OCI-M1 (cell line): ENCODE measurements at places on chromosomes 3 and 15.

DNA sequence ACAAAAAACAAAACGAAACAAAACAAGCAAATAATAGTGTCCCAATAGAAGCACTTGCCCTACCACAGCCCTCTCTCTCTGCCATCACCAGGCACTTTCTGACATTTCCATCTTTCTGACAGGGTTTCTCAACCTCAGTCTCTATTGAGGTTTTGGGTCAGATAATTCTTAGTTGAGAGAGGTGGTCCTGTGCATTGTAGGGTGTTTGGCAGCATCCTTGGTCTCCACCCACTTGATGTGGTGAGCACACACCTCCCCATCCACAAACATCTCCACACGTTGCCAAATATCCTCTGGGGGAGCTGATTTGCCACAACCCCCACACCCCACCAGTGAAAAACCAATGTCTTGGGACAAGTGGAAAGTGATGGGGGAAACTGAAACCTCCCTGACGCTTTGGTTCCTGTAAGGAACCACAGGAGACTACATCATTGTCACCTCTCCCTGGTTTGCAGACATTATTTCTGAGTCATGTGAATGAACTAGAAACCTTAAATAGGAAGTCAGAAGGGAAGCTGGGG is 733.7 kb upstream of the CFAP20DC start:
- no peak for DNase-seq

DNA sequence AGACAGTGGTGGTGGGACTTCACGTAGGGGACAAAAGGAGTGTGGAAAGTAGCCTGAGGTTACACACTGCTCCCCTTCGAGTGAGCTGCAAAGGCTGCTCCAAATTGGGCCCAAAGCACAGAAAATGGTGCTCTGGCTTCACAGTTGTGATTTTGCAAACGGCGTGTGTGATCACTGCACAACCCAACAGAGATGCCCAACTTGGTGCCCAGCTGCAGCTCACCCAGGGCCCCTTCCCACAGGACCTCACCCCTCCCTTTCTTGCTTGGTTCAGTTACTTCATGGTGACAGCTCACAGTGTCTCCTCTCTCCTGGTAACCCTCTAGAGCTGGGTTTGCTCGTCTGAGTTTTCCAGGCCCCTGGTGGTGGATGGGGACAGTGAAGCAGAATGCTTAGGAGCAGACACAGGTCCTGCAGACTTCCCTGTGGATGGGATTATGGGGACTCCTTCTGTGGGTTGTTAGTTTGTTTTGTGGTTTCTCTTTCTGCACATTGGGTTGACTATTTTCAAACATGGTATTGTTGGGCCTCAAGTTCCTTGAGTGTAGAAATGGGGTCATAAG is 98.3 kb downstream of the TOP2B start:
- no peak for DNase-seq

DNA sequence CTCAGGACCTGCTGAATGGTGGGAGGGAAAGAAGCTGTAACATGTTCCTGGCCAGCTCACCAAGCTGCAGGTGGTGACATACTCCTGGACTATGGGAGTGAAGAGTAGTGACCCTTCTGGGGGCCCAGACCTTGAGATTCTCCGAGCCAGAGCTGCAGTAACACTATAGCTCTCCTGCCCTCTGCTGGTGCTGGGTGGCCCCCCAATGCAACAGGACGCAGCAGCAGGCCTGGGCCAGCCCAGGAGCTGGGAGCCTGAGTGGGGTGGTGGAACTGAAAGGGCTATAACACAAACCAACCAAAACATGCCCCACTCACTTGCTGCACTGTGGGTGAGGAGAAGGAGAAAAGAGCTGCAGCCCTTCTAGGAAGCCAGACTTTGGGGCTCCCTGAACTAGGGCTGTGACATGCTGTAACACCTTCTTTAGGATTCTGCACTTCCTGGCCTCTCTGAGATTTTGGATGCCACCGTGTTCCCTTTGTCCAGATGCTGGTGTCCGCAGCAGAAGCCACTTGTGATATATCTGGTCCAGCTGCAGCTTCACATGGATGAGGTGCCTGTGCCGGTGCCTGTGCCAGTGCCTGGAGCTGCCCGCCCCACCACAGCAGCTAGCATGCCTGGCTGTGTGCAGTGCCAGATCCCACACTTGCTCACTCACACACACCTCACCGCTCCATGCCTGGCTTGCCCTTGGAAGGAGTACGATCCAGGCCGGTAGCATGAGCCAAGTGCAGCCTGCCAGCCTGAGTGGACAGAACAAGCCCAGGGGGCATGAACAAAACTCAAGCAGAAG is 636.8 kb upstream of the KCNMB2 start:
- DNase-seq: no peak

GRCh38 chr3:115325539-115325938 is 178.5 kb upstream of the ZBTB20 start:
- peak; percentile 35 for DNase-seq

- no peak for DNase-seq
Observed at GRCh38 chr3:133578548-133579191, 5.2 kb downstream of the CDV3 start.

DNA sequence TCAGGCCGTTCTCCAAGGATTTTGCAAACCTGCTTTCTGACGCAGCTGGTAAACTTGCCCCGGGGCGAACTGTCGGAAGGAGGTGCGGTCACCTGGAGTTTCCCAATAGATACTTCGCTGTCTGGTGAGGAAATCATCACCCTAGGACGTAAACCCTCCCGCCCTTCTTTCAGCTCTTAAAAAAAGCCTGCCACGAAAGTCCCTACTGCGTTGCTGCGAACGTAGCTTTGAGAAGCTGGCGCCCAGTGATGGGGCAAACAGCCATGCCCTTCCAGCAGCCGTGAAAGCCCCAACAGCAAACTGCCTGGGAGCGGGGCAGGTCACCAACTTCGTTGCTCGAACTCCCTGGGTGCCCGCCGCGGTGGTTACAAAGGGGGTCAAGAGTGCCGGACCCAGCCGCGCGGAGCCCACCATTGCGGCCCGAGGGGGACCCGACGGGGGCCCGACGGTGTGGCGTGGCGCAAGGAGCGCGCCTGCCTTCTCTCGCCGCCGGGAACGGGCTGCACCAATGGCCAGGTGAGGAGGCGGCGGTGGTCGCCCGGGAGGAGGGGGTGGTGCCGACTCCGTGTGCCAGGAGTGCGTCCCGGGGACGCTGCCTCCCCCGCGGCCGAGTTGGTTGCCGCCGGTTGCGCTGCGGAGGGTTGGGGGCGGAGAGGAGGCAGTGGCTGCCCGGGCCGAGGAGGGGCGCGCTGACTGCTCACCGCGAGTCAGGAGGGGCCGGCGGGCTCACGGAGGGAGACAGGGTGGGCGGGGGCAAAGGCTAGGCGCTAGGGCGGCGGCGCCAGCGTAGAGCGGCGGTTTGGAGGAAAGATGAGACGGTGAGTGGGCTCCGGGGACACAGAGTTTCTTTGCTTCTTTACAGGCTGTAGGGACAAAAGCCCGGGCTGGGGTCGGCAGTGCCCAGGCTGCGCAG is at the start of gene PHLDB2:
TSS of gene PHLDB2 (plus strand) at position 205 of the 913 bp plus-strand sequence. CDS start 24,813 bp downstream, outside the sequence.
- DNase-seq: no peak

DNA sequence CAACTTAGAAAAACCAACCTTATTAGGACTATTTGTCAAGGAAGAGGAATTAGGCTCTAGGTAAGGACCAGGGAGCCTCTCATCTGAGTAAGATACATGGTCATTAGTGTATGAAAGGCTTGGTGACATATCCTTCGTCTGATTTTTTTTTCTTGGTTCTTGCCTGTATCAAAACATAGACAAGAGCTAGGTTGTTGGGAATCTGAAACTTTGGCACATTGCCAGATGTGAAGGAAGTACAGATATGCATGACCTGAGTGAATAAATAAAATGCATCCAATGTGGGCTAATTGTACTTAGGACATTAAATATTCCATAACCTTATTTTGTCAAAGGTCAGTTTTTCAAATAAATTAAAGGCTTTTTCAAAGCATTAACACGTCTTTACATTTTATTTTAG is 151.8 kb downstream of the SYNPR start:
- no peak for DNase-seq

DNA sequence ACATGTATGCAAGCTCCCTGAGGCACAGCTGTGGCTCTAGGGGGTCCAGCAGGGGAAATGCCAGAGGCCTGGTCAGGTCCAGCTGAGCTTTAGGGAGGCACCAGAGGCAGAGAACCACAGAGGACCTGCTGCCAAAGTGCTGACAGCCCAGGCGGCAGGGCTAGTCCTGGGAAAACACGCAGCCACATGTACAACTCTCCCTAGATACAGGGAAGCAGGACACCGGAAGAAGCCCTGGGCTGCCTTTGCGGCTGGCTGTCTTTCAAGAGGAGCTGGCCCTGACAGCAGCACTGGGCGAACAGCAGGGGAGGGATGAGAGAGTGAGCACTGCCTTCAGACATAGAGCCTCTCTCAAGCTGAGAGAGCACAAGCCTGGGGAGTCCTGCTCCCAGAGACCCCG is 40.7 kb downstream of the RFT1 start:
- DNase-seq: no peak

- DNase-seq: peak; percentile 24
Observed at GRCh38 chr15:59074607-59075006, 30.3 kb upstream of the CCNB2 start.

DNA sequence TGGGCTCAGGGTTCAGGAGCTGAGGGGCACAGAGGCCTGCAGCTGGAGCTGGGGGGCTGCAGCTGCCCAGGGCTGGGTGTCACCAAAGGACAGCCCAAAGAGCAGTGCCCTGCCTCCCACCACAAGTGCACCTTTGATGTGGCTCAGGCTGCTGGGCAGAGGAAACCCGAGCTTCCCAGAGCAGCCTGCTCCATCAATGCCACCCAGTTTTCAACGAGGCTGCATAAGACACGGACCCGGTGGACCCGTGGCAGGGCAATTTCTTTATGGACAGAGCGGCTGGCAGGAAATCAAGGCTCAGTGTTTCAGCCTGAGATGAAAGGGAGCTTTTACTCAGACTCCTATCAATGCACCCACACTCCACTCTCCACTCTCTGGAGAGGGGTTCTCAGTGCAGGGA is 18.7 kb downstream of the SEMA5B start:
- DNase-seq: no peak

- no peak for DNase-seq
Observed at GRCh38 chr3:27714146-27714526, 8.0 kb downstream of the EOMES start.

DNA sequence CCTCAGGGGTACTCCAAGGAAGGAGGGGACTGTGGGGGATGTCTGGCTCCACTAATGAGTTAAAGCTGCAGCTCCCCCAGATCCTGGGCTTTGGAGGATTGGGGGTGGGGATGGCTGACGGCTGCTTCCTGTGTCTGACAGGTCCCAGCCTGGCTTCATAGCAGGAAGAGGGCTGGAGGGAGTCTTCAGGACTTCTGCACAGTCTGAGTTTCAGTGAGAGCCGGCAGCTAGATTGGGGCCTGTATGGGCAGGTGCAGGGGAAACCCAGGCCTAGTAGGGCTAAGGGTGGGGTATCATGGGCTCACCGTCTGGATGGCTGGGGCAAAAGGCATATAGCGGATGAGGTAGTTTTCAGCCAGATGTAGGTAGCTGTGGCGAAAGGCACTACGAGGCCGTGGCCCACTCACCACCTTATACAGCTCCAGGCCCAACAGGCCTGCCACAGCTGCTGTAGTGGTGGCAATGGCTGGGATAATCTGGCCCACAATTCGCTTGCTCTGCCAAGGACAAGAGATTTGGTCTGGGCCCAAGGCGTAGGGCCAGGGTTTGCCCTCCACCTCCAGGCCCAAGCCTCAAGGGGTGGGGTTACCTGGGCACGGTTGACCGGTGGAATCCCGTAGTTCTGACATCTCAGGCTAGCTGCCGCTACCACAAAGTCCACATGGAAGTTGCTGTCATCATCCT is 4.5 kb downstream of the INKA1 start:
- DNase-seq: no peak

GRCh38 chr3:22373182-22373581 is 622.2 kb upstream of the ZNF385D start:
- no peak for DNase-seq
